ENCODE measurements at places on chromosomes 7 and 10.

DNA sequence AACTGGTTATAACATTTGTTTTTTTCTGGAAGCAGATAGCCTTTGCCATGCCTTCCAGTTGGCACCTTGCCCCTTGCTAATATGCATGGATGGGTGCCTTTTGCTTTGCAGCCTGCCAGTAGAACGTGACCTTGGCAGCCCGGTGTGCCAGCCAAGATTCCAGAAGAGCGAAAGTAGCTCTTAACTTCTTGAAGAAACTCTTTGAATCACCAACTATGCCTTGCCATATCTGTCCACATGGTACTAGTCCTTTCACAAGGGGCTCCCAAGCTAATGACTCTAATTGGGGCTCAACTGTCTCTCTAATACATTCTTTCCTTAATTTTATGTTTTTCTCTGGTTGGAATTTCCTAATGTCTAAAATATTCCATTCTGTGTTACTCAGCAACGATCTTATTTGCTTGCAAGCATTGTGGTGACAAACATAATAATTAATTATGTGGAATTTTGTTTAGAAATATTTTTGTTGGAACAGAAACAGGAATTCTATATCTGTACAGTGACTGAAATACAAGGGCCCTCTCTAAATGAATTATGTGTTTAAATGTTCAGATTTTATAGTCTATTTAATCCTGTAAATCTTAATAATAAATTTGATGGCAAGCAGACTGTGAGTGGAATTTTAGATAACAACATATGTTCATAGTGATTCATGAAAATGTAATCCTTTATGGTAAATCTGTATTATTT, 45.8 kb downstream of the HDAC9 start:
- DNase-seq: peak; percentile 14

DNA sequence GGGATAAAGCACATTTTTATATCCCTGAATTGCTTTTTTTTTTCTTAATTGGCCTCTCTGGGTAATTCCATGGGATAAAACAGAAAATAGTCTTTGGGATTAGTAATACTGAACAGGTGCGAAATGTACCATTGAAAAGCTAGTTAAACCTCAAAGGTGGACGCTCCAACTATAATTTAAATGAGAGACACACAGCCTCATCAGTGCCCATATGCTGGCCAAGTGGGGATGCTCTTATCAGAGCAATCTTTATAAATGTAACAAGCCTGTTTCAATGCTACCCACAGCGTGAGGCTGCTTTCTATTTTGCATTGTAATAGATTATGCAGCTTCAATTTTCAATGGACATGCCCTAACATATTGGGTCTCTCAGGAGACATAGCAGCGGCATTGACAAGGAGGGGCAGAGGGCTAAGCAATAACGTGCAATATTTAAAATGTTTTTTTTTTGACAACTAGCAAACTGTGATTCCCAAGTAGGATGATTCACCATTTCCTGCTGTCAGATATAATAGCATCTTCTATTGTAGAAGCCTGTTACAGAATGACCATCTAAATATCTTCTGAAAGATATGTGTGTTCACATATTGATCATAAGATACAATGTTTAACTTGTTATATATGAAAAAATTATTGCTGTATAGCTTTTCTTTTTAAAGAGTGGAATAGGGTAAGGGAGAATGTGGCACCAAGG, 91.3 kb upstream of the BET1 start:
- DNase-seq: no peak

DNA sequence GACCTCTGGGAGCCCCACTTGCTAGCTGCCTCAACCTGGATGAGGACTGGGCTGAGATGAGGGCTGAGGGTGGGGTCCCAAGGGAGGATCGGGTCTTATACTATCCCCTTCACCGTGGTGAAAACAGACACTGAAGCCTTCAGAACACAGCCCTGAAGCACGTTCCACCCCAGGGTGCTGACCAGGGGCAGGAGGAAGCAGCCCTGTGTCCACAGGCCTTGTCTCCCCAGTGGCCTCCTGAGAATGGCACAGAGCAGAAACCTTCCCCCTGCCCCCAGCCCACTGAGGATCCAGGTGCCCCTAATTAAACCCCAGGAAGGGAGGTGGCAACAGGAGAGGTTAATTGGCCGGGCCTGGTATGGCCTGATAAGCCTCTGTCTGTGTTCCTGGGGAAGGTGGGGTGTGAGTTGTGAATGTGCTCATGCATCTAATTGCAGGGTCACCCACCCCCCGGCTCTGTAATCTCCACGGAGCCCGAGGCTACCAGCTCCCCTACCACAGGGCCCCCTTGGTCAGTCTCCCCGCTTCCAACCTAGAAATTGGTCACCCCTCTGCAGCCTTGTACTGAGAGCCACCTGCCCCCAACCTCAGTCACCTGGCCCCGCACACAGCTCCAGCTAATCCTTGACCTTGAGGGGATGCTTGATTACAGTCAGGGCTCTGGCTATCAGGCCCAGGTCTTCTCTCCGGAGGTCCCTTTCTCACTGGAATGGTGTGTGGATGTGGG, 159.0 kb upstream of the UNC5B start:
- DNase-seq: no peak

GRCh38 chr7:153245809-153246208, 486.3 kb downstream of the ACTR3B start:
- no peak for DNase-seq

DNA sequence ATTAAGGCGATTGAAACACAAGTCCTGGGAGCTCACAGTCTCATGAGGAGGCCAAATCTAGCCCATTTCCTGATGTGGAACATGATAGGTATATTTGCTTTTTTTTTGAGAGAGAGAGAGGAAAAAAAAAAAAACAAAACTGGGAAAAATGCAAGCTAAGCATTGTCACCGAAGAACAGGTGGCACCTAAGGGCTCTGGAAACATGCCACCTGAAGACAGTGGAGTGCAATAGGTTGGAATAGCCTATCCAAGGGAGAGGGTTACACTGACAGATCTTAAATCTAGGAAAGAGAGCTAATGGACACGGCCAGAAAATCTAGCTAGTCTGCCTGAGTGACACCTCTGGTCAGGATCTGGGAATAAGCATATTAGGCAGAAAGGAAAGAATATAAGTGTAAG, 110.2 kb downstream of the SRI start:
- DNase-seq: no peak

- no peak for DNase-seq
These were observed 31.2 kb downstream of the XPNPEP1 start for GRCh38 chr10:109892117-109892516.

DNA sequence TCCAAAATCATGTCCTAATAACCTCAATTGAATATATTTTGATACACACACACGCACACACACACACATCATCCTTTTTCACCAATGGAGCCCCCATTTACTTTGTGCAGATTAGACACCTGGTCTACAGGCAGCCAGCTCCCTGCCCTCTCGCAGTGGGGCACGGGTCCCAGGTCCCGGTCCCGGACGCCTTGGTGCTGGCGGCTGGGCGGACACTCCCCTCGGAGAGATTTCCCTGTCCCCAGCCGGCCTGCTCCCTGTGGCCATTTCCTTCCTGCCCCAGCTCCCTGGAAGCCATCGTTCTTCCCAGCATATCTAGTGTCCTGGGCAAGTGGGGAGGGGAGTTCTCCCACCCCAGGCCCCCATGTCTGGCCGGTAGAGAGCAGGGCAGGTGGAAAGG, 14.6 kb downstream of the DPY19L1 start:
- no peak for DNase-seq

- no peak for DNase-seq
These were observed 1438.5 kb upstream of the CELF2 start for GRCh38 chr10:9579110-9579705.

DNA sequence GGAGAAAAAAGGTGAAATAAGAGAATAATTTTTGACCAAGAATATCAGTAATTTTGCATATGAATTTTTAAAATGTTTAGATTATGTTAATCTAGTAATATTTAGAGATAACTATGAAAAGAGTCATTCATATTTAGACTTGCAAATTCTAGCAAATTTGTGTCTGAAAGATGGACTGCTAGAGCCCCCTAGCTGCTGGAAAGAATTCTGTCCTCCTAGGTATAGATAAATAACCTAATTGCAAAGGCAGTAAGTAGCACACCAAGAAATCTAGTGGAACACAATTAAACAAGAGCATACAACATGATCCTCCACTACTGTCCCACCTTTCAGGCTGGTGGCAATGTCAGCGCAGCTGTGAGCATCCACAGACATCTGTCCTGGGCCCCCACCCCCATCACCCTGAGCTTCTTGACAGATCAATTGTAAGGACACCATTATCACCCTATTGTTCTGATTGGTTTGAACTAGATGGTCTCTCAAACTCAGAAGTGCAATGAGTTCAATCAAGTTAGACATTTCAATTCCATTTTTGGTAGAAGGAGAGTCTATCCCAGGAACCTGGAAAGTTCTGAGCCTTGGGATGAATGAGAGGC, 15.0 kb upstream of the GFRA1 start:
- DNase-seq: no peak

- DNase-seq: no peak
These were observed 95.1 kb downstream of the SNX13 start for GRCh38 chr7:17845197-17845547.

GRCh38 chr10:79927111-79927828, 21.6 kb downstream of the SFTPD start:
- no peak for DNase-seq

DNA sequence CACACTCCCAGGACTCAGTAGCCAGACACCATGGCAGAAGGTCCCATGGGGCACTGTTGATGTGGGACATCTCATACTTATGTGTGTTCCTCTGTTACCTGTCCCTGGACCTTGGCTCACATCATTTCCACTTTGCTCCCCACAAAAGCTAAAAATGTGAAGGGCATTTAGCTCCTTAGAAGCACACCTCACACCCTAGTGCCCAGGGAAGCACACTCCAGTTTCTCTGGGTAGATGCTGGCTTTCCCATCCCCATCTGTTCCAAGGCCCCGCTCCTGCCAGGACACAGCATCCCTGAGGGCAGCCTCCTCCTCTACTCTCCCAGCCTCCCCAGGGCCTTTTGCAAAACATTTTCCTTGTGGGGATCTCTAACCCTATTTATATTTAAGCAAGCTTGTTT, 572.4 kb upstream of the MGMT start:
- DNase-seq: no peak

DNA sequence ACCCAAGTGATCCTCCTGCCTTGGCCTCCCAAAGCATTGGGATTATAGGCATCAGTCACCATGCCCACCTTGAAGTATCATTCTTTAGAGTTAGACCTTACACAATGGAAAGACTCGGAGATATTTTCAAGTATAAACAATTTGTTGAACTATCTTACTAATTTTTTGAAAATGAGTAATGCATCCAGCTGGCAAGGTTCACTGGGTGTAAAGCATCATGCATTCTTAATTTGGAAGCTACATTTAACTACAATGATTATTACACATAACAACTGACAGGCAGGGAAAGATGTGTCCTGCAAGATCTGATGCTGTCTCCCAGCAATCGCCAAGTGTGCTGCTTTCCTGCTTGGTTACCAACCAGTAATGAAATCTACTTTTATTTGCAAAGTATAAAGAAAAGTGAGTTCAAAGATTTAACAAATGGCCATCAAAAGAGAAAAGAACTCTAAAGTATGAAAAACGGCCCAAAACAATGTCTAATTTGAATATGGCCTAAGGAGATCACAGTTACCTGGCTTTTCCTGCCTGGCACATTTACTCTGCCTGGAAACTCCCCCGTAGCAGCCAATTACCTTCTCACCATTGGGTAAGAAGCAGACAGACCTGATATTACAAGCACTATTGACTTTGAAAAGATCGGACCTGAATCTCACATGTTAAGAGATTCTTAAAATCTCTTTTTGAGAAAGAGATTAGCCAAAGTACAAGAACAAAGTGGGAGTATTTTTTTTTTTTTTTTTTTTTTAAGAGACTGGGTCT, 59.3 kb upstream of the NMT2 start:
- no peak for DNase-seq

DNA sequence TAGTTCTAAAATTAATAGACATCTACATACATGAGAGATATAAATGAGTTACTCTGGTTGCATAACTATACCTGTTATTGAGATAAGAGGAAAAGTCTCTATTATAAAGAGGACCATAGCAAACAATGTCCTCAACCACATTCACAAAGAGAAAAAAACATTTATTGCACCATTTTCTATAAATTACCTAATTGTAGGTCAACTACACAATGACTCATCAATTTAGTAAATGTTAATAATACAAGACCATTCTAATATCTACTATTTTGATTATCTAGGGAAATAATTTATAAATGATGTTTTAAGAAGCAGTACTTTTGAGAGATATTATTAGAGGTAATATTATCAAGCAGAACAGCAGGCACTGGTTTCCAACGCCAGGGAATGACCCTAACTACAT, 246.1 kb downstream of the AGMO start:
- DNase-seq: no peak

DNA sequence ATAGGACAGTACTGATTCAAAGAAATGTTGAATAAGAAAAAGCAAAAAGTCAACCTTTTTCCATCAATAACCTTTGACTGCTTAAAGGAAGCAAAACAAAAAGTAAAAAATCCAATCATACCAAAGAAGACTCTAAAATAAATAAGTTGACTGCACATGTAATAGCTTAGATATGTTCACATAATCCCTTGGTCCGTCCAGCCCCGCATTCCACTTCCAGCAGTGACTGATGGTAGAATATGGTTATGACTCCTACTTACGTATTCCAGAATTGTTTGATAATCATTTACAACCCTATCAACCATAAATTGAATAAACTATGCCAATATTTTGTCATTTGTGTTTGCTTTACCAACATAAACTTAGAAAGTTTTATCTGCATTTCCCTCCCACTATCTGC, 77.9 kb downstream of the CTNNA3 start:
- DNase-seq: no peak

GRCh38 chr10:28769091-28769604, 91.8 kb downstream of the BAMBI start:
- no peak for DNase-seq

DNA sequence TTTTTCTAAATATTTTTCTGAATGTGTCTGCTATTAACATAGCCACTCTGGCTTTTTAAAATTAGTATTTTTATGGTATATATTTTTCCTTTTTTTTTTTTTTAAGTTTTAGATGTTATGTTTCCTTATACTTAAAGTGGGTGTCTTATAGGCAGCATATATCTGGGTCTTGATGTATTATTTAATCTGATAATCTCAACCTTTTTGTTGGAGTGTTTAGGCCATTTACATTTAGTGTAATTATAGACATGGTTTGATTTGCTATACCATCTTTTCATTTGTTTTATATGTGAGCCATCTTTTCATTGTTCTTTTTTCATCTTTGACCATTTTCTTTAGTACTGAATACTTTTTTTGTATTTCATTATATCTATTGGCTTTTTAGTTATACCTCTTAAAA, 45.0 kb downstream of the TRUB1 start:
- DNase-seq: no peak

DNA sequence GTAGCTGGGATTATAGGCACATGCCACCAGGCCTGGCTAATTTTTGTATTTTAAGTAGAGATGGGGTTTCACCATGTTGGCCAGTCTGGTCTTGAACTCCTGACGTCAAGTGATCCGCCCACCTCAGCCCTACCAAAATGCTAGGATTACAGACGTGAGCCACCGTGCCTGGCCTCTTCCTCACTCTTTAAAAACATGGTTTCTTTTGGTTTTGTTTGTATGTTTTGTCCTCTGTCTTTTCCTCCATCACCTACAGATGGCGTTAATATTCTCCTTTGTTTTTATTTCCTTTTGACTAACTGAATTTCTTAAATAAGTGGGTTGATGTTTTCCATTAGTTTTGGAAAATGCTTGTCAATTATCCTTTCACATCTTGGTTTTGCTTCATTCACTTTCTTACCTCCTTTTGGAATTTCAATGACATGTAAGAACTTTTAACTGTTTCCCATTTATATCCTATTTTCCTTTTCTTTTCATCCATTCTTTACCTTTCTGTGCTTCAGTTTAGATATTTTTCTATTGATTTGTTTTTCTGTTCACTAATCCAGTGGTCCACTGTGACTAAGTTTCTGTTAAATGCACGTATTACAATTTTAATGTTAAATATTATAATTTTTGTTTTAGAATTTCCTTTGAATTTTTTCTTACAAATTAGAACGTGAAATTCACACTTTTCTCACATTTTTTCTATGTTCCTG, 104.1 kb downstream of the ZNF467 start:
- DNase-seq: peak; percentile 21
